NAMALWA (cell line): ENCODE measurements at places on chromosomes 3 and 15.
A peak's percentile ranks its signal among the peaks of the same experiment; 100 is the strongest.

DNA sequence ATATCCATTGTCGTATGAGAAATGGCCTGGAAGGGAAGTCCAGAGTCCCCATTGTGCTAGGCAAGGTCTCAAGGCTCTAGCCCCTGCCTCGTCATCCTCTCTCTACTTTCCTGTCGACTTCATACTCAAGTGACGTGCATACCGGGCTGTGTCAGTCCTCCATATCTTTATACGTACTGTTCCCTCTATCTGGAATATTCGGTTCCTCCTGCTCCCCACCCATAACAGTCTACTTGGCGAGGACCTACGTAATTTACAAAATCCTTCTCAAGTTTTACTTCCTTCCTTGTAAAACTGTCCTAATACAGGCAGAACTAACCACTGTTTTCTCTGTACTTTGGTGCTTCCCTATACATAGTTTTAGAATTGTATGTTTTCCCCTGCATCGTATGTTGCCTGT is 2.2 kb upstream of the ALPK3 start:
- DNase-seq, result no peak

GRCh38 chr3:52537165-52537620 is 788 bp downstream of the UQCC5 start:
- no peak for DNase-seq

DNA sequence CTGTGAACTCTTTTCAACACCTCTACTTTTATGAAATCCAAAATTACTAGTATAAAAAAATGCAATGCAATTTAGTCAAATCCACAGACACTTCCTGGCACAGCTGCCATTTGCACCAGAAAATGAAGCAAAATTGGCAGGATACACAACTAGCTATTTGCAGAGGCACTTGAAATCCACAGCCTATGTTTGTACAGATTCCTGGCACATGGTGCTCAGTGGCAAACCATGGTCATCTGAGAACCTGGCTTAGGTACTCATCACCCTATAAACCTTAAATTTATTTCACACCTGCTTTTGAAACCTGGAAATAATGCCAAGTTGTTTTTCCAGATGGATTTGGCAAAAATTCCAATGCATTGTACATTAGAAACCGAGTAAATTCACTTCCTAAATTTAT is 20.2 kb upstream of the PPM1L start:
- no peak for DNase-seq

GRCh38 chr15:64461721-64462162 is 1.4 kb downstream of the ZNF609 start:
- no peak for DNase-seq

DNA sequence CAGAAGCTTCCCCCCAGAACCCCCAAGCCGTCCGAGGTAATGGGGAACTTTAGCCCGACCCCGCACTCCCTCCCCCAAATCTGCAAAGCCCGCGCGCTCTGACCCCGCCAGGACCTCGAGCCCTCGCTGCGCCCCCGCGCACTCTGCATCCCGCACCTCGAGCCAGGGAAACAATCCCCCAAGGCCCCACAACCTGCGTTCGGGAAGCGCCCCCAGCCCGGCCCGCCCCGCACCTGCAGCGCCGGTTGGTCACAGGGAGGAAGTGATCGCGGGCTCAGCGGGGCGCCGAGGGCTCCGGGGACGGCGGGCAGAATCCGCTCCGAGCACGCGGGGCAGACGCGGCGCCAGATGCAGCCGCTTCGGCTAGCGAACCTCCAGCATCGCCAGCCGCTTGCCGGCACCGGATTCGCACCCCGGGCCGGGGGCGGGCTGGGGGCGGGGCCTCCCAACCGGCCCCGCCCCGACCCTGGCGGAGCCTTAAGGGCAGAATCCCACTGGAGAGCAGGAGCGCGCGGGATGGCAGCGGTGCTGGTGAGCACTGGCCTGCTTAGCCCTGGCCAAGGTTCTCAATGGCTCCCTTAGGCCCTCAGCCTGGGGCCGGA is at the start of gene CAMKV:
Gene CAMKV (minus strand): TSS at position 382 of the 602 bp plus-strand sequence. CDS start 7,518 bp downstream, outside the sequence.
- DNase-seq, result peak; percentile 48

DNA sequence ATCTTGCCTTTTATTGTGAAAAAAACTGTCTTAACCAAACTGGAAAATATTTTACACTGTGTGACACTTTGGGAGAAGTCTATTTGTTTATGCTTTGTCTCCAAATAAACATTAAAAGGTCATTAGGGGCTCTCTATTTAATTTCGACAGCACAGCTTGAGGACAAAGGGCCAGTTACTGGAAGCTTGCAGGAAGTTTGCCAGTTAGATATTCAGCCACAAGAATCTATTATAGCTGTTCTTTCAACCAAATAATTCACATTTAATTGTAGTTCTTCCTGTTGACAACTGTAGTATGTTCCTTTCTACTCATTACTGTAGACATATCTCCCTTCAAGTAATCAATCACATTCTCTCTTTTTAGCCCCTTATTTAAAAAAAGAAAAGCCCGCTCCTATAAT is 6.1 kb downstream of the CP start:
- DNase-seq, result no peak

DNA sequence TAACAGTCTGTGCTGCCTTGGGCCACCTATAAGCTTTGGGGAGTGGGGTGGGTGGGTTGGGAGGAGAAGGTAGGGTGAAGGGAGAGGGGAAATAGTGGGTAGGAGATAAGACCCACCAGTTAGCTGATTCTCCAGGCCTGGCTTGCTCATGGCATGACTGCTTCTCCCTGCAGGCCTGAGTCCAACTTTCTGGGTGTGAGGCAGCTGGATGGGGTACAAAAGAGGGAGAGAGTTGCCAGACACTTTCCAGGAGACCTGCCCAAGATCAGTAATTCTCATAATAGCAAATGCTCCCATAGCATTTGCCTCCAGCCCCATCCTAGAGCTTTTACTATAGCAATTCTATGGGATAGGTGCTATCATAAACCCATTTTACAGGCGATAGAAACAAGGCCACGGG is 7.7 kb downstream of the CGNL1 start:
- DNase-seq, result no peak

DNA sequence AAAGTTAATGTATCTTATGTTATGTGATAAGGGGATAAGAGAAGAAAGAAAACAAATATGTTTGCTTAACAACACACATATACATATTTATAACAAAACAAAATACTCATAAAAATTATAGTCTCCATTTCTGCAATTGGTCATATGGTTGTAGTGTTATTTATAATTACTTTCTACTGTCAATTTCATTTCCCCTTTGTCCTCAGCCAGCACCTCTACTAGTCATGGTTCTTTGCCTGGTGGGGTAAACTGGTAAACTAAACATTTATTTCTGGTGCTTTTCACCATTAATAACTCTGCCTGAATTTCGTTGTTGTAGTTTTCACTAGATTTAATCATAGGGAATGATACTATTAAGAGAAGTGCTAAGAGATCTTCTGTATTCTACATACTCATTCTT is 88.0 kb upstream of the ALCAM start:
- no peak for DNase-seq

DNA sequence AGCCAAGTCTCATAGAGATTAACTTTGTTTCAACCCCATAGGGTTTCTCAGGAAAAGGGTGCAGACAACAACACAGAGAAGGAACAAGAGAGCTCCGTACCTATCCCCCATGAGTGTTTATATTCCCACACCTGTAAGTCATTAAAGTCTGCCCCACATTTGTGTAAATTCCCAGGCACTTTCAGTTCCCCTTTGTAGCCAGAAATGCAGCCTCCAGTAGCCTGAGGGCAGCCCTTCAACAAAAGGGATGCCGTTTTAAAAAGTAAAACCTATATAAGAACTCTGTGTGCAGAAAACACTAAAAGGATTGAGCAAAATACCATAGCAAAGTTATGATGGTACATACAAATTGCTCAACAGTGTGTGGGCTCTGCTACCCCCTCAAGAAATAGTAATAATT is 59.7 kb upstream of the TMEM108 start:
- peak; percentile 22 for DNase-seq

DNA sequence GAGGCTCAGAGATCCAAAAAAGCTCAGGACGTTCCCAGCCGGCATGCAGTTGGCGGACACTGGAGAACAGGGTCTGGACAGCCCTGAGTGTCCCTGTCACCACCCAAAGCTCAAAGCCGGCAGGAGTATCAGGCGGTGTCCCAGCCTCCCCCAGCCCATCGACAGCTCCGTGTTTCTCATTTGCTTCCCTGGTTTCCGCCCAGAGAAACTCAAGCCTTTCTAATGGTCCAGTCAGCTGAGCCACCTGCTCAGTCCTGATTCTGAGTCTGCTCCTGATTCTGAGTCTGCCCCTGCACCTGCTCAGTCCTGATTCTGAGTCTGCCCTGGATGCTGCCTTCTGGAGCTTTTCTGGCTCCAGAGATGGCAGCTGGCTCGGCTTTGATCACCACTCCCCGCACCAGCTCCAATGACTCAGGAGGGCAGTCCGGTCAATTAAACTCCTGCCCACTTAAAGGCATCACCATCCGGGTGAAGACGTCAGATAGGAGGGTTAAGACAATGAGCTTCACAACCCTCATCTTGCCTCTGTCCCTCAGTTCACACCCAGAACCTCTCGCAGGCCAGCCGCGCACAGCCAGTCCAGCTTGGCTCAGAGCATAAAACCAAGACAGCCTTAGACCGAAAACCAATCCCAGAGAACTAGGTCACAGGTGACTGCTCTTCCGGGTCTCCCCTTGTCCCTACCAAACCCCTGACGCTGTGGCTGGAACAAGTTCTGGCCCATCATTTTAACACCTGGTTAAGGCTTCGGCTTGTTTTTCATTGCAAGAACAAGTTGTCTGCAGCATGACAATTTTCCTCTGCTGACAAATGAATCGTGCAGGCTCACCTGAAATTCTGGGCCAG is 6.8 kb downstream of the PCSK6 start:
- DNase-seq, result no peak

- no peak for DNase-seq
Observed at GRCh38 chr15:29533647-29534046, 264.0 kb upstream of the NSMCE3 start.

DNA sequence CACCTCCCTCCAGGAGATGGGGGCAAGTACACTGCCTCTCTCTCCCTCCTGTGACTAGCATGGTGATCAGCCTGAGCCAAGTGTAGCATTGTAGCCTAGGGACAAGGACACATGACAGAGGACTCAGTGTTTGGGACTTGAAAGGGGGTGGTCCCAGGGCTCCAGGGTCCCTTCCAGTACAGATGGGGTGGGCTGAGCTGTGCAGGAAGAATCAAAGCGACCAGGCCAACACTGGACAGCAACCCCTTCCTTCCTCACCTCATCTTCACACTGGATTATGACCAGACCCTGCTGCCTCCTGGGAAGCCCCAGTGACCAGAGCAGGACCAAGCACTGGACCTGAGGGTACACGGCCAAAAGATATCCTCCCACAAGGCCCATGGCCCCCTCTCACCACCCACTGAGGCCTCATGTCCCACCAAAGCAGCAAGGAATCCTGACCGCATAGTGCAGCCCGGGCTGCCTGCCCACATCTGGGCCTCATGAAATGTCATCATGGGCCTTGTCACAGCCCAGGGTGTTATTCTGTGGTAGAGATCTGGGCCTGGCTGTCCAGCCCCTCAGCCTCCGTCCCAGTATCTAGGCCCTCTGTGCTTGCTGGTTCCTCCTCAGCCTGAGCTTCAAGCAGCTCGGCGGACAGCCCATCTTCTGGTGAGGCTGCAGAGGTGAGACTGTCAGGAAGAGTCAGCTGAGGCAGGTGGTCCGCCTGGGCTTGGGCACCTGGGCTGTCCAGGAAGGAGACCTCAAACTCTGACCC is 9.5 kb downstream of the GORASP1 start:
- no peak for DNase-seq

GRCh38 chr3:38003371-38003816 is 12.8 kb downstream of the VILL start:
- DNase-seq, result peak; percentile 30

GRCh38 chr3:86723433-86723832 is 267.5 kb downstream of the VGLL3 start:
- DNase-seq, result no peak

GRCh38 chr3:46213201-46213600 is 5.1 kb upstream of the CCR1 start:
- no peak for DNase-seq

DNA sequence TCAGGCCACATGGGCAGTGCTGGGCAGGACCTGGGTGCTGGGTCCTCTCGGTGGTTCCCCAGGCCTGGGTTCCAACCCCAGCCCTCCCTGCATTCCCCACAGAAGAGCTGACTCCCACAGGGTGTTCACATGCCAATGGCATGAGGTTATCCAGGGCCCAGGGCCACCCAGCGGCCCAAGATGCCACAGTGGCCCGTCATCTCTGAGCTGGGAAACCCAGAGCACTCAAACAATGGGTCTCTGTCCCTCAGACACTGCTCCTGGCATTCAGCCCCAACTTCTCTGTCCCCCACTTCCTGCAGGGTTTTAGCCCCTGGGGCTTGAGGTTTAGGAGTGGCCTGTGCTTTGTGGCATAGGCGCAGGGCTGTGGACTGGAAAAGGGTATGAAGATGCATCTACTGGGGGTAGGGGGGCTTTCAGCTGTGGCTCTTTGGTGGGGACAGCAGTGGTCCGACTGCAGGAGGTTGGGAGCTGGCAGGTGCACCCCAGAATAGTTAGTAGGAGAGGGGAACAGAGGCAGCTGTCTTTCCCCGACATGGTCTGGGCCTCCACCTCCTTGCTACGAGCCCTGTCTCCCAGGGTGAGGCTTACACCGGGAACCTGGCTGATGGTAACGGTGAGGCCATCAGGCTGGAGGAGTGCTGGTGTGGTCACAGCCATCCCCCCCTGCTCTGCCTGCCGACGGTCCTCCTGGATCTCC is 1.7 kb downstream of the CCDC9B start:
- no peak for DNase-seq

GRCh38 chr3:188178293-188178936 is 24.5 kb downstream of the LPP start:
- DNase-seq, result no peak

DNA sequence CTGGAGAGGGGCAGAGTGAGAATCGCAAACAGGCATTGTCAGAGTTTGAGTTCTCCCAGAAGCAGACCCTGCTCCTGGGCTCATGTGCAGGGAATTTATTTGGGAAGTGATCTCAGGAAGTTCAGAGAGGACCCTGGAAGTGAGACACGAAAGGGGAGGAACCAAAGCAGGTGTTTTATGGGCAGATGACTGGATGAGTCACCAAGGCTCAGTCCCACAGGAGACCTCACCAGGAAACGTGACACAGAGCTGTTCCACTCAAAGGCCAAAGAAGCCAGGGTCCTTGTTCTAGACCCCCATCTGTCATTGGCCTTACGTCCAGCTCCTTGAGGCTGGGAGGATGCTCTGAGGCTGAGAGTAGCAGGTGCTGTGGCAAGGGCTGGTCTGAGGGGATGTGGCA is 43.4 kb upstream of the SEC22A start:
- DNase-seq, result no peak

GRCh38 chr15:39110336-39110735 is 470.5 kb upstream of the THBS1 start:
- DNase-seq, result no peak

- DNase-seq, result no peak
Observed at GRCh38 chr3:4730719-4731118, 237.6 kb downstream of the ITPR1 start.

- no peak for DNase-seq
Observed at GRCh38 chr3:140904521-140904920, 37.1 kb upstream of the SLC25A36 start.

- no peak for DNase-seq
Observed at GRCh38 chr15:39499042-39499441, 81.8 kb upstream of the THBS1 start.

GRCh38 chr3:169117264-169117663 is 546.2 kb downstream of the MECOM start:
- no peak for DNase-seq

- DNase-seq, result no peak
Observed at GRCh38 chr3:183281126-183281797, 28.2 kb downstream of the B3GNT5 start.
